ENCODE measurements at places on chromosomes 2 and 18.

DNA sequence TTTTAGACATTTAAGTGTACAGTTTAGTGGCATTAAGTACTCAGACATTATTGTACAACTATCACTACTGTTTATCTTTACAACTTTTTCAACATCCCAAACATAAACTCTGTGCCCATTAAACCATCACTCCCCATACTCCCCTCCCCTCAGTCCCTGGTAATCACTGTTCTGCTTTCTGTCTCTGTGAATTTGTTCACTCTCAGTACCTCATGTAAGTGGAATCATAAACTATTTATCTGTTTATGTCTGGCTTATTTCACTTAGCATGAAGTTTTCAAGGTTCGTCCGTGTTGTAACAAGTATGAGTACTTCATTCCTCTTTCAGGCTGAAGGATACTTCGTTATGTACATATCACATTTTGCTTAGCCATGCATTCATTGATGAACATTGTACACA lies 9.8 kb upstream of the RUFY4 start:
- no peak for DNase-seq

DNA sequence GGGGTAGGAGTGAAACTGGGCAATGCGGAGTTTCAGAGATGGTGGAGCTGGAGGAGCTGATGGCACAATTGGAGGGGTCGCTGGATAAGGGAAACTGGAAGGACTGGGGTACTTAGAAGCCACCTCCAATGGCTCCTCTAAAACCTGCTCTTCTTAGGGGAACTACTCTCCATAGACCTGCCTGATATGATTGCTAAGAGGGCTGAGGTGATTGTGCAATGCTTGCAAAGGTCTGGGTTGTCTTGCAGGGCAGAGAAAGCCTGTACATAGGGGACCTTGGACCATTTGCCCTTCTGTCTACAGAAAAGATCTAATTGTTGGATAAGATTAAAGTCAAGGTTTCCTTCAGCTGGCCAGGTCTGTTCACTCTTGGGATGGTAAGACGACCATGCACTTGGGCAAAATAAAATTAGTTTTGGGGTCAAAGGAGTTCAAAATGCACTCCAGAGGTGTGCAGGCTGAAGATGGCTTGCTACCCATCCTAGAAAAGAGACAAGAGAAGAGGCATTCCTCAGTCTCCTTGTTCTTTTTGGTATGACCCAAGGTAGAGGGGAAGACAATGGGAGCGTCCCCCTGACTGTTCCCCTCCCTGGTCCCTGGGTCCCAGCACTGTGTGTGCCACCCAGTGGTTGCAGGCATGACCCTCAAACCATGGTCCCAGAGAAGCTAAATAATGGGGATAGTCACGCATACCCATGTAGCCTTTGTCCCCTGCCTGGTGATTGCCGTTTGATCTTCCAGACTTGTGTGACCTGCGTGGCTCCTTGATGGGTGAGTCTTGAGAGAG lies 41.1 kb downstream of the STK17B start:
- no peak for DNase-seq

DNA sequence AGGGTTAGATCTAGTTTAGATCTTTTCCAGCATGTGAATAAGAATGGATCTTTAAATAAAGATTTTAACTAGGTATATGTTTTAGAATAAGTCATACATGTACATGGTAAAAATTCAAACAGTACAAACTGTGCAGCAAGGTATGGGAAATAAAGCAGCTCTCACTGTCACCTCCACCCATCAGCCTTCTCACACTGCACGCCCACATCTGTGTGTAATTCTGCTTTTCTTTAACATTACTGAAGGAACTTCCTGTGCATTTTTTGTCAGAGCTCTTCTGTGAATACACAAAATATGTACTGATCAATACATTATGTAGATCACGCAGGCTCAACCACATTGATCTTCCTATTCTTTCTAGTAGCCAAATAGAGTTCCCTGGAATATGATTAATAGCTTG lies 3.4 kb downstream of the CASP8 start:
- DNase-seq = no peak

- no peak for DNase-seq
Measured at GRCh38 chr2:60925994-60926740, 44.8 kb downstream of the REL start.

DNA sequence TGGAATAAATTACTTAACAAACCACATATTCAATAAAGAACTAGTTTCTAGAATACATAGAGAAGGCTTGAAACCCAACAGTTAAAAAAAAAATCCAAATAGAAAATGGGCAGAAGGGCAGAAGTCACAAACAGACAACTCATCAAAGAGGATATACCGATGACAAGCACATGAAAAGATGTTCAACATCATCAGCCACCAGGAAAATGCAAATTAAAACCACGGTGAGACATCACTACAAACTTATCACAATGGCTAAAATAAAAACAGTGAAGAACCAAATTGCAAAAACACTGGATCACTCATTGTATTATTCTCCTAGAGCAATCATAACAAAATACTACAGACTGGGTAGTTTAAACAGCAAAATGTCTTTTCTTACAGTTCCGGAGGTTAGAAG lies 14.5 kb downstream of the SESTD1 start:
- no peak for DNase-seq

DNA sequence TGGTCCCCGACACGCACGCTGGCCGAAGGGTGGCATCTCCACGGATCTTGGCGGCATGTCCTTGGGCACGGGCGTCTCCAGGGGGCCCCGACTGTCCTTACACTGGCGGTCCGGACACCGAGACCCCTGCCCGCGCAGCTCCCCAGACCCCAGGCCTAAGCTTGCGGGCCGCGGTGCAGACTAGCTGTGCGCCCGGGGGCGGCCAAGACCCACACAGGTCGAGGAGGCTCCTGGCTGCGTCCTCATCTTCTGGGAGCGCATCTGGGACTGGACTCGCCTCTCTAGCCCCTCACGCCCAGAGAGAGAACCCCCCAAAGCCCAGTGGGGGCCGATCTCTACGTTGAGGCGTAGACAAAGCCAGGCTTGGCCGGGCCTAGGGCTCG lies 475 bp upstream of the TWIST2 start:
- no peak for DNase-seq

DNA sequence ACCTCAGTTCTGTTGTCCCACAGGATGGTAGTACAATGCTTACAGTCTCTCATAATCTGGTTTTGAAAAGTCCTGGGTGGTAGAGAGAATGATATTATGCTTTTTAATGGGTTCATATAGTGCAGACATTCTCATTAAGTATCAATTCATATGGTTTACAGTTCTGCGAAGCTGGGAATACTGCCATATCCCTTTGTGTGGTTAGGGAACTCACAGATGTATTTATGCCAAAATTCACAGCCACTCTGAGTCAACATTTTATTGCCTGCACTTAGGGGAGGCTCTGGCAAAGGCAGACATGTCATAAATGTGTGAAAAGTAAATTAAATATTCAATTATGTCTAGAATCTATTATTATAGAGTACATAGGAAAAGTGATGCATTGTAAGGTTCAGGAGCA lies 808.2 kb downstream of the SUCLG1 start:
- DNase-seq = peak; percentile 87

DNA sequence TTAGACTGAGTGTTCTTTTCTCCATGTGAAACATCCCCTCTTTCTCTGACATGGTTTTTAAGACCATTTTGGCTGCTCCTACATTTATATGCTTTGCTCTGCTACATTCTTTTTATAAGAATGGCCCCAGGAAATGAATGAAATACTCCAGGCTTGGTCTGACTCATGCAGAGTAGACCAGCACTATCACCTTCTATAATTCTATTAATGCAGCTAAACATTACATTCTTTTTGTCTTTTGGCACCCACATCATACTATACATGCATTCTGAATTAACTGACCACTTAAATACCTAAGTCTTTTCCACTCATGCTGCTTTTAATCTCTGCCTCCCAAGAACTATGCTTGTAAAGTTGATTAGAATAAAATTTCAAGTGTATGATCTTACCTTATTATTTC lies 94.1 kb downstream of the AAK1 start:
- no peak for DNase-seq

DNA sequence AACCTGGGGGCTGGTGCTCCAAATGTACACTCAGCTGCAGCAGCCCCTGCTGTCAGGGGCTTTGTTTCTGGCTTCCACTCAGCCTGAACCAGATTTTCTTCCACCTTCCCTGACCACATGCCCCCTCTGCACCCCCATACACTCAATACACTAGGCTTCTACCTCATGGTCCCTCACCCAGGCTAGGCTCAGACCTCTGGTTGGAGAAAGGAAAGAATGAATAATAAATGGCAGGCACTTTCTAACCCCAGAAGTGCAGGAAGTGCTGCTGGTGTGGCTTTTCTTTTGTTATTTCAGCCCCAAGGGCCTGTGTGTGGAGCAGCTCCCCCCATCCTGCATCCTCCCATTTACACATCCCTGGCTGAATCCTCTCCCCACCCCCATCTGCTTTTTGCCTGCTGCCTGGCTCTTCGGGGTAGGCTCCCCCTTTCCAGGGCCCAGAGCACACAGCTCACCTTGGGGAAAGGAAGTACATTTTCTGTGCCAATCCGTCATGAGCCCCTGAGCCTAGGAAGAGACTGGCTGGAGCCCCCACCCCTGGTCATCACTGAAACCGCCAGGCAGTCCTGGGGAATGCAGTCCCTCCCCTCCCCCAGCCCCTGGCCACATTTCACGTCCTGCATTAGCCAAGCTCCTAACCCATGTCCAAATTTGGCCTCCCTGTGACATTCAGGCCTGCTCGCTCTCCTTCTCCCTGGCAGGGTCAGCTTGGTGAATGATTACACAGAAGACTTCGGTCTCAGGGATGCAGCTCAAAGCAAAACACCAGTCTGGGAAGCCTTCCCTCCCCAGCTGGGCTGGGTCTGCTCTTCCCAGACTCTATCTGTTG lies 2.6 kb downstream of the DYSF start:
- no peak for DNase-seq

GRCh38 chr2:131475831-131476230 lies at the start of gene TUBA3D:
TSS of gene TUBA3D (plus strand) at chr2:131476119. CDS start at chr2:131476200, 81 bp downstream.
- DNase-seq = no peak

- DNase-seq = no peak
Measured at GRCh38 chr2:19312949-19313348, 45.5 kb downstream of the OSR1 start.

DNA sequence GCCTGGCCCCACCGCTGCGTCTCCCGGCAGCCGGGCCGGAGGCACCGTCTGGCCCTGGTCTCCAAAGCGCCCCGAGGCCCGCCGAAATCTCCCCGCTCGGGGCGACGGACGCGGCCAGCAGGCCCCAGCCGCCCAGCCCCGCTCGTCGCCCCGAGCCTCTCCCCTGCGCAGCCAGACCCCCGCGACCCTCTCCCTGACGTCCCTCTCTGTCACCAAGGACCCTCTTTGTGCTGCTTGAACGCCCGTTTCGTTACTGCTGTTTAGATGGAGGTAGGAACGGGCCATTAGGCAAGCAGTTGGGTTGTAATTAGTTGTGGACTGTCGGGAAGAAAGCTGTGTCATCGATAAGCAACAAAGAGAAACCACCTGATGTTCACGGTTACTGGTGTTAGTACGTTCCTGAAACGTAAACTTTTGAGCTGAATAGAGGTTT lies 686 bp downstream of the UBXN4 start:
- DNase-seq = peak; percentile 11

DNA sequence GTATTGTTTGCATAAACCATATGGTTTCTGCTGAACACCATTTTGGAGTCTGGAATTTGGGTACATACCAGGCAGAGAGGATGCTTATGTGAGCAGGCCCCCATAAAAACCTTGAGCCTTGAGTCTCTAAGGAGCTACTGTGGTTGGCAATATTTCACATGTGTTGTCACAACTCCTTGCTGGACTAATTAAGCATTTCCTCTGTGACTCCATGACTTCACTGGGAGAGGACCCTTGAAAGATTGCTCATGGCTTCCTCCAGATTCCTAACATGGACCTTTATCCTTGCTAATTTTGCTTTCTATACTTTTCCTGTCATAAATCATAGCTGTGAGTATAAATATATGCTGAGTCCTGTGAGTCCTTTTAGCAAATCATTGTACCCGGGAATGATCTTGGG lies 7.6 kb upstream of the COQ10B start:
- DNase-seq = no peak

DNA sequence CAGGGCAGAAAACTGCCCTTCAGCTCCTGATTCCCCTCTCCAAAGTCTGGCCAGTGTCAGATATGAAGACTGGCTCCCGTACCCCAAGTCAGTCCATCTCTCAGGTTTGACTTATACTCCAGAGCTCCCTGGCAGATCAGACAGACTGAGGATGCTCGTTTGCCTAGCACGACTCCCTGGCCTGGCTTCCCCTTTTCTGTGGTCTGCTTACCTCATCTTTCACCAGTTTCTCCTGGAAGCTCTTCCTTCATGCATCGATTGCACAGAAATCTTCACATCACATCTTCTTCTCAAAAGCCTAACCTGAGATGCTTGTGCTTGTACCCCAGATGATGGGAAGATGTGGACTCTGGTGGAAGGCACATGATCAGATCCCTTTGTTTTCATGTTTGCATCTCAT lies 387.9 kb upstream of the POU3F3 start:
- no peak for DNase-seq

- no peak for DNase-seq
Measured at GRCh38 chr18:62967089-62967488, 251.7 kb downstream of the PHLPP1 start.

DNA sequence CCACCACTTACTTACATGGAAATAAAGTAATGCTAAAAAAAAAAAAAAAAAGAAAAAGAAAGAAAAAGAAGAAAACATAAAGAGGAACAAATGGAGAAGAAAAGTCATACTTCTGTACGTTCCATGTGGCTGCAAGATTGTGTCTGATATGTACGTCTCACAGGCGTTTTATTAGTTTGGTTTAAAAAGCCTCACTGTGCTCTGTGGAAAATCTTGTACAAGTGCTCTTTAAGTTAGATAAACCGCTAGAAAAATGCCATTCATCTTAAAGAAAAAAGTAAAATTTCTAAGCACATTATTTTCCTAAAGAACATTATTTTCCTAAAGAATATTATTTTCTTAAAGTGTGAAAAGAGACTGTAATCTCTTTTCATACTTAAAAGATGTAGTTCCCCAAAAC lies 165.1 kb downstream of the ZNF521 start:
- no peak for DNase-seq

- DNase-seq = no peak
Measured at GRCh38 chr2:128791985-128792320, 473.3 kb upstream of the HS6ST1 start.

GRCh38 chr18:74342416-74343043 lies 26.9 kb downstream of the C18orf63 start:
- DNase-seq = peak; percentile 8

DNA sequence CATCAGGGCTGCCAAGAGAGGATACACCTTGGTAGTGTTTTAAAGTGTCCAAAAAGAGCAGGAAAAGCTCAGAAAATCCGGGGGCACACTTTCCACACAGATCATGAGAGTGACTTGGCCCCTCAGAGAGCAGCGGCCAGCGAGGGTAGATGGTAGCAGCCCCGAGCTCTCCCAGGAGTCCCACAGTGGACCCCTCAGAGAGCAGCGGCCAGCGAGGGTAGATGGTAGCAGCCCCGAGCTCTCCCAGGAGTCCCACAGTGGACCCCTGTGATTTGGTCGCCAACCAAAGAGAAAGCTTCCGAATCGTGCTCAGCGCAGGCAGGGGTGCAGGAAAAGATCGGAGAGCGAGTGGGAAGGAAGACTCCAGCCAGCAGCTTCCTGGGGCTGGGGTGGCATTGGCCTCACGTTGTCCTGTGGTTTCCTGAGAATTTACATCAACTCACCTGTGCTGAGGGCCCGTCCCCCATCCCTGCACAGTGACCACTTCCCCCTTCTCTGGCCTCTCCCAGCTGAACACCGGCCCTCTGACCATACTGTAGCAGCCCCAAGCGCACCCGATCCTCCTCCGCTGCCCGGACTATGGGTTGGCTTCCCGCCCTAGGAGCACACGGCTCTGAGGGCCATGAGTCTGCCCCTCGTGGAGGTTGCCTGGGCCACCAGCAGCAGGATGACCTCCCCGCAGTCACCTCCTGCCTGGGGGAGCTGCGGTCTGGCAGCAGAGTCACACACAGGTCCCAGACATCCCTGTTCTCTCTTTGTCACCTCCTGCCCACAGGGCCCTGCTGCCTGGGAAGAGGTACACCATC lies 33.7 kb downstream of the MTERF4 start:
- no peak for DNase-seq

Data from NCI-H1092 (cell line).